ENCODE measurements at places on chromosomes 1 and 21.
A peak's percentile ranks its signal among the peaks of the same experiment; 100 is the strongest.

- DNase-seq, result no peak
Measured at GRCh38 chr1:111406321-111406768, 21.2 kb downstream of the OVGP1 start.

- no peak for DNase-seq
Measured at GRCh38 chr1:44040846-44041245, 9.6 kb upstream of the SLC6A9 start.

DNA sequence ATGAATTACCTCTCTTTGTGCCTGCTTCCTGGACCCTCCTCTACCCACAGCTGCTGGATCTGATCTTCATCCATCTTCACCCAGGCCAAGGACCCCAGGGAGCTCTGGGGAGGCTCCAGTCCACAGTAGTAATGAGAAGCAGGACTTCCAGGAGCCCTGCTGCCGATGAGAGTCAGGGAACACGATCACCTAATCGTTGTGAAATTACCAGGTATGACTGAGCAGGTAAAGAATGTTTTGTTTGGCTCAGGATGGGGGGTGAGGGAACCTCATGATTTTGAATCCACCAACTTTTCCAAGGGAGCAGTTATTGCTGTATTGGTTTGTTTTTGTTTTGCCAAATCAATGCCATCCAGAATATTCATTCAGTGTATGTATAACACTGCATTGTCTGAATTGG is 454.0 kb downstream of the PLPP3 start:
- DNase-seq, result no peak

DNA sequence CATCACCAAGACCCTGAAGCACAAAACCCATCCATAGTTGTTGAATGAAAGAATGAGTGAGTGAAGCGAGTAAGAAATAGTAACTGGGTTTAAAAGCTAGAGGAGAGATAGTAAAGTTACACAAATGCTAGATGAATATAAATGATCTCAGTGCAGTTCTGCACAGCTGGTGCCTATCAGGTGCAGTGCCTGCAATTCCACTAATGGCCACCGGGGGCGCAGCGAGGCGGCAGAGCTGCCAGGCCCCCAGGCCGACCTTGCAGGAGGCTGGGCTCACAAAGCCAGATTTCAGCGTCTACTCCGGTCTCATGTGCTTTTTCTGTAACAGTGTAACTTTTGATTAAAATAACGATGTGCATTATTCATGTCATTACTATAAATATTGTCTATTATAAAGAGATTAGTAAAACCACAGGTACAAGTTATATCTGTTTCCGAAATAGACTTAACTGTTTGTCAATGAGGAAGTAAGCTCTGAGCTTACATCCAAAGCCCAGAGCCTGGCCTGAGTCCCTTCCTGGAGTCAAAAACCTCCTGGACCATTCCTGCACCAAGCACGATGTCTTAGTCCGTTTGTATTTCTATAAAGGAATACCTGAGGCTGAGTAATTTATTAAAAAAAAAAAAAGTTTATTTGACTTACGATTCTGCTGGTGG is 477.6 kb downstream of the NPHP4 start:
- DNase-seq, result peak; percentile 87

- DNase-seq, result no peak
Measured at GRCh38 chr1:68954841-68955240, 458.0 kb upstream of the DEPDC1 start.

- no peak for DNase-seq
Measured at GRCh38 chr1:43750083-43750482, 42.7 kb downstream of the ST3GAL3 start.

DNA sequence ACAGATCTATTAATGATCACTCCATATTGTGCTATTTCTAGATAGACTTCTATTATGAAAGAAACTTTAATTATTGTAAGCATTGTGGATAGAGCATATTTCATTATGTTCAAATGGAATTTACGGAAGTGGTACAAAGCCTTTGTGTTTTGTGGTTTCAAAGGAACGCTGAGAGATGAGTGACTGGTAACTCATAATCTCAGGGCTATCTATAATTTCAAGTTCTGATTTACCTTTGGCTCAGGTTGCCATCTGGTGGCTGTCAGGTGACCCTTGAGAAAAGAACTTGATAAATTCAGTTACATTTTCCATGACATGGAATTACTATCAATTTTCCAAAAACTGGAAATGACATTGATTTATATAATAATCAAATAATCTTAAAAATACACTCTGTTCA is 12.2 kb downstream of the NTNG1 start:
- no peak for DNase-seq

GRCh38 chr1:229397762-229398161 is 36.1 kb downstream of the ACTA1 start:
- DNase-seq, result no peak

GRCh38 chr1:93842750-93843500 is 36.1 kb downstream of the DNTTIP2 start:
- no peak for DNase-seq

- no peak for DNase-seq
Measured at GRCh38 chr21:15626031-15626430, 103.8 kb upstream of the USP25 start.

DNA sequence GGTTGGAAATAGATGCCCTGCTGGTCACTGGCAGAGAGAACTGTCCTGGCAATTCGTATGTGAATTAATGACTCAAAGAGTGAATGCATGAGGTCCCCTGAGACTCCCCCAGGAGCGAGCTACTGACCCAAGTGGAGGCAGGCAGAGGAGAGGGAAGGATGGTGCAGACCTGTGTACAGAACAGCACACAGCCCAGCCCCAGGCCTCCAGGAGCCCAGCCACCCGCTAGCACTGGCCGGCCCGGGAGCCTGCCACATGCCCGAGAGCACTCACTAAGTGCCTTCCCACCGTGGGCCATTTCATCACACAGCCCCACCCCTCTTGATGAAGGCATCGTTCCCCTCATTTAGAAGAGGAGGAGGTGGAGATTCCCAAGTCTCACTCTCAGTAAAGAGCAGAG is 62.0 kb upstream of the IGSF21 start:
- no peak for DNase-seq

- DNase-seq, result no peak
Measured at GRCh38 chr1:27971674-27972073, 11.9 kb downstream of the XKR8 start.

DNA sequence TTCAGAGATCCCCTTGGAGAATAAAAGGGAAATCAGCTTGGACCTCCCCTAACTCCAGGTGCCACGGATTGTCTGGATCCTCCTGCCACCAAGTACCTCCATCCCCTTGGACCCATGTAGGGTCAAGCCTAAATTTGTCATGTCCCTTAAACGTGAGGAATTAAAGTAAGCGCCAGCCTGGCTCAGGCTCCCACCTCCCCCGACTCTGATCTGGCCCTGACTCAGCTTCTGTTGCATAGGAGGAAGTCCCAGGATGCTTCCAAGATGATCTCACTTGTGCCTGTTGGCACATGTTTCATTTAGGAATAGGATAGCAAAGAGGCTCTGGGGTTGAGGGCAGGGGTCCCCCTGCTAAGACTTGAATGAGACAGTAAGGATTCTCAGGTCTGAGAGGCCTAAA is 231.9 kb upstream of the JUN start:
- no peak for DNase-seq

DNA sequence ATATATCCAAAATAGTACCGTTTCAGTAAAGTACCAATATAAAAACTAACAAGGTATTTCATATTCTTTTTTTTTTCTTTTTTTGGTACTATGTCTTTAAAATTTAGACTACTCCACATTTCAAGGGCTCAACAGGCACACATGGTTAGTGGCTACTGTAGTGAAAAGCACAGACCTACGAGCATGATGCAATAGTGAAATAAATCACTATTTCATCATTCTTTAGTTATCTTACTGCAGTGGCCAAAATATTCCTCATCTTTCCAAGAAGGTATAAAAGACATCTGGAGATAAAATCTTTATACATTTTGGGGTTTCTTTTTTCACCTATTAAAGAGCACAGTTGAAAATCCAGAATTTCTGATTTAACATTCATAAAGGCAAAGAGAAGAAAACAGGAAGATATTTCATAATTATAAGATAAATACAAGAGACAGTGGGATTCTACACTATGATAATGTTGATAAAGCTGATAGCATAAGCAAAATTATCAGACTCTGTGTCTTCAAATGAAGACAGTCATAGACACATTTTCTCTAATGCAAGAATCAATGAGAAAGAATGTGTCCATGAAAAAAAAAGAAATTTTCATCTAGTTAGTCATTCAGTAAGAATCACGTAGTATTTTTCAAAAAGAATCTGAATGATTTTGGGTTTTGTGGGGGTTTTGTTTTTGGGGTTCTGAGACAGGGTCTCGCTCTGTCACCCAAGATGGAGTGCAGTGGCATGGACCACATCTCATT is 41.9 kb downstream of the CEP170 start:
- no peak for DNase-seq

DNA sequence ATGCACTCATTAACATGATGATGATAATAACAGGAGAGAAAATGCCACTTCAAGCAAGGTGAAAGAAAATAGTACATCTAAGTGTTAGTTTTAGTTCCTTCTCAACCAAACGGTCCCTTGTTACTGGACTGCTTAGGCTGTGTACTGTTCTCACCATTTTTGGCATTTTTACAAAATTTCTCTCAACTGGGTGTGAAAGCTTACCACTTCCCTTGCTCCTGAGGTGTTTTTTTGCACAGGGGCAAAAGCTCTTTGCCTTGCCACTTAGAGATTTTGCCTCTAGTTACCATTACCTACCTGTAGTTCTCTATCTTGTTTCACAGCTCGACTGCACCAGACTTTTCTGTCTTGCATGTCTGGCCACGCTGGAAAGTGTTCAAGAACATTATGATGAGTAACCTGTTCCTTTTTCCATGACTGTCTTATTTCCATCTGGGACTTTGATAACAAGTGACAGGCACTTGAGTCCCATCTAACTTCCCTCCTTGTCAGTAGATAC is 10.7 kb downstream of the NEK7 start:
- no peak for DNase-seq

GRCh38 chr1:36420836-36421317 is 23.2 kb upstream of the LSM10 start:
- peak; percentile 95 for DNase-seq

GRCh38 chr1:232421143-232421796 is 208.7 kb downstream of the SIPA1L2 start:
- no peak for DNase-seq

- DNase-seq, result no peak
Measured at GRCh38 chr1:85984636-85985035, 171.9 kb downstream of the COL24A1 start.

DNA sequence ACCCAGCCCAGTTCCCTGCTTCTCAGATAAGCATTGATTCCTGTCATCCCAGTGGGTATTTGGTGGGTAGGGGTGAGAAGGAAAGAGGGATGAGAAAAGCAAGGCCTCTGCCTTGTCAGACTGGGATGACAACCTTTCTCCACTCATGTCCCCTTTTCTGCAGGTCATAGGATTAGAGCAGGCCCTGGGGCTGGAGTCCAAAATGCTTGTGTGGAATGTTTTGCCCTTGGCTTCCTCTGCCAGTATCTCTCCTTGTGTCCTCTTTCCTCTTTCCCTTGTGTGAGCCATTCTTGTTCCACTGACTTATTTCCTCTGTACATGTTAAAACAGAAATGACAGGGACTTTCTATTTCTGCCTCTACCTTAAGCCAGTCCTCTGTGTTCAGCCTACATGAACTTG is 4.1 kb downstream of the ATP2B4 start:
- peak; percentile 50 for DNase-seq

DNA sequence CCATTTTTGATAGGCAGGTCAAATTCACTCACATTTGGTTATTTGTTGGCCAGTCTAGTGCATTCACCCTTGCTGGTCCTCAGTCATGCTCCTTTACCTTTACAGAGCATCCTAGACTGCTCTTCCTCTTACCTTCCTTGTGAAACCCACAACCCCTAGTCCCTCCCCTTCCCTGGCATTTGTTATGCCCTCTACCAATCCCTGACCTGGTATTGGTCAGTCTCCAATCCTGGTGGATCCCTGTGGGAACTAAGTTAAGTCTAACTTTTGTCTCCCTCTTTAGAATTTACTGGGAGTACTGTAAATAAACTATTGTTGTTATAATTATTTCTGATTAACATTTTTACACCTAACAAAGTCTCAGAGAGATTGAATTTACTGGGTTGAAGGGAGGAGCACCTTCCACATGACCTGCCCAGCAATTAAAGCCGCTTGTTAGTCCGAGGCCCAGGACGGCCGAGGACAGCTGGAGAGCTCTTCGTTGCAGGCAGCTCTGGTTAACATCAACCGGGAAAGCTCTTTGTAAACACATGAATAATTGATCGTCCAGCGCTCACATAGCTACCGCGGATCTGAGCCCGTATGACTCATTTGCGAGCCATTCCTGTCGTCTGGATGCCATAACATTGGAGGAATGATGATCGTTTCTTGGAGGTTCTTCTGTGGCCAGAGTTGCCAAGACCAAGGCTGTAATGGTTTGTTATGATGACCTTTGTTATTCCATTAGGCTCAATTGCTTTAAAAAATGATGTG is 31.9 kb downstream of the MTARC1 start:
- DNase-seq, result no peak

GRCh38 chr1:2556277-2556677 is at the start of gene TNFRSF14:
TNFRSF14 (plus strand) TSS chr1:2556371; CDS start chr1:2556665, 294 bp downstream.
- DNase-seq, result peak; percentile 90

- no peak for DNase-seq
Measured at GRCh38 chr1:152960452-152961044, 9.9 kb upstream of the SPRR4 start.

GRCh38 chr1:19254416-19254815 is 2.8 kb downstream of the MRTO4 start:
- no peak for DNase-seq

GRCh38 chr1:47587891-47588582 is 150.2 kb downstream of the FOXD2 start:
- no peak for DNase-seq

DNA sequence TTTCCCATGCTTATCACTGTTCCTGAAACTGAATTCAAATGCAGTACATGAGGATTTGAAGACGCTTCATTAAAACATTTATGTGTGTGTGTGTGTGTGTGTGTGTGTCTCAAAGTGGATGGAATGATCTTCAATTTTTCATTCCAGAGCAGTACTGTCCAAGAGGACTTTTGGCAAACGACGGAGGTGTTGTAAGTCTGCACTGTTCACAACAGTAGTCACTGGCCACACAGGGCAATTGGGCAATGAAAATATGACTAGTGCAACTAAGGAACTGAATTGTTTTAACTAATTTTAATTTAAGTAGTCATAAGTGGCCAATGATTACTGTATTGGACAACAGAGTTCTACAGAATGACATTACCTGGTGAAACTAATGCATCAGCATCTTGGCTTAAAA is 5.0 kb downstream of the TAF5L start:
- DNase-seq, result no peak

- no peak for DNase-seq
Measured at GRCh38 chr21:39737376-39738000, 7.5 kb upstream of the IGSF5 start.

DNA sequence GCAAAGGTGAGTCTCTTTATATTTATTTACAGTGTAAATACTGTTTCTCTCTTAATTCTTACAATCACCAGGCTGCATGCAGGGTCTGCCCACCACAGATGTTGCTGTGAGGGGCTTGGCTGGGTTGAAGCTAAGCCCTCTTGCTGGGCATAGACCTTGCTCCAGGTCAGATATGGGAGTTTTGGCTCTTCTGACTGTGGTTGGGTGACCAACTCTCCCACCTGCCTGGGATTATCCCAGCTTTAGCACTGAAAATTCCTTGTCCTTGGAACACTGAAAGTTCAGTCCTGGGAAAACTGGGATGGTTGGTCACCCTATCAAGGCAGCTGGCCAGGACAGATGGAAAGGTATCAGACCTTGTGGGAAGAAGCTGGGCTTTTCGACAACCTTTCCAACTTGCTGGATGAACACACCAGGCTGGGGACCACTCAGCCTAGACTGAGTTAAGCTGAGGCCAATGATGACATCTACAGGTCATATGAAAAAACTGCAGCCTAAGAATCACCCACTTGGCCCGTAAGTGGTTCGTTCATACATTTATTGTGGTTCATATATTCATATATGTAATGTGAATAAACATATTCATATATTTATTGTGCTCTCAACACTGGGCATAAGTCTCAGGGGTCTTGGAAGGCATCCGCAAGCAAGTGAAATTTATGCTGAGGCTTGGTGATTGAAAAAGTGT is 26.6 kb upstream of the HPDL start:
- DNase-seq, result no peak
